Heart left ventricle (tissue), 16 donors: ENCODE measurements at places on chromosomes 5 and 9.
A peak's percentile ranks its signal among the peaks of the same experiment; 100 is the strongest.

DNA sequence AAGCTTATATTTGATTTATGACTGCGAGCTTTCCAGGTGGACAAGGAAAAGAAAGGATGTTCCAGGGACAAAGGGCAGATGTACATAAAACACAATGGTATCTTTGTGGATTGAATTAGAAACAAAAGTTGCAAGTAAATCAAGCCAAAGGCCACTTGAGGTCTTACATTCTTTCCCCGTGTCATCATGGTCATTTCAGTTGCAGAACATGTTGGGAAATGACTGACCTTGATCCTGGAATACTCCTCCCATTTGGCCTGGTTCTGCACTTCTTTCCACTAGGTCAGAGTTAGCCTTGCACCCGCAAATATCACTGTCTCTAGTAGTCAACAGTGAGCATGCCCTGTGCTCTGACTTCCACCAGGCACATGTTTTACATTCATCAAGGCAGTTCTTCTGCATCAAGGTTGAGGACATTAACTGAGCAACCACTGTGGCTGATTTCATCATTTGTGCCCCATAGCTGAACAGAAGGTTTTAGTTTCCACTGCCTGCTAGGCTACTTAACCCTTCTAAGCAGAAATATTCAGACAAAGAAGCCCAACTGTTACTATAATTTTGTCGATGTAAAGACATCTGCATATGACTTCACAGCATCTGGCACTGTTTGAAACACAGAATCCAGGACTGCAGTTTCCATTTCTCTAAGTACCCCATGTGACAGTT lies 1161.7 kb upstream of the DMAC1 start:
- DNase-seq: no peak

DNA sequence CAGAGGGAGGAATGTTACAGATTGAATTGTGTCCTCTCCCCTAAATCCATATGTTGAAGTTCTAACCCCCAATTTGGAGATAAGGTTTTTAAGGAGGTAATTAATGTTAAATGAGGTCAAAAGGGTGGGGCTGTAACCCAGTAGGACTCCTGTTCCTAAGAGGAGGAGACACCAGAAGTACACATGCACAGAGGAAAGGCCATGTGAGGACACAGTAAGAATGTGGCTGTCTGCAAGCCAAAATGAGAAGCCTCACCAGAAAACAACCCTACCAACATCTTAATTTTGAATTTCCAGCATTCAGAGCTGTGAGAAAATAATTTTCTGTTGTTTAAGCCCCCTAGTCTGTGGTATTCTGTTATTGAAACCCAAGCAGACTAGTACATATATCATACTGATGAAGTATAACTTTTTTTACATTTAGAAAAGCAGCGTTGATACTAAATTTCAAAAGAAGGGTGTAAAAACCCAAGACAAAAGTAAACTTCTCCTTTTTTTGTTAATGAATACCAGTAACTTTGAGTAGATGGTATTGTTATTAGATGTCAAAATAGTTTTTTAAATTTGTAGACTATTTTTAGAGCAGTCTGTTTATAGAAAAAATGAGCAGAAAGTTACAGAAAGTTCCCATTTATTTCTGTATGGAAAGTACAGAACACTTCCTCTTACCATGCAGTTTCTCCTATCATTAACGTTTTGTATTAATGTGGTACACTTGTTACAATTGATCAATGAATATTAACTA lies 25.1 kb downstream of the RNF180 start:
- no peak for DNase-seq

DNA sequence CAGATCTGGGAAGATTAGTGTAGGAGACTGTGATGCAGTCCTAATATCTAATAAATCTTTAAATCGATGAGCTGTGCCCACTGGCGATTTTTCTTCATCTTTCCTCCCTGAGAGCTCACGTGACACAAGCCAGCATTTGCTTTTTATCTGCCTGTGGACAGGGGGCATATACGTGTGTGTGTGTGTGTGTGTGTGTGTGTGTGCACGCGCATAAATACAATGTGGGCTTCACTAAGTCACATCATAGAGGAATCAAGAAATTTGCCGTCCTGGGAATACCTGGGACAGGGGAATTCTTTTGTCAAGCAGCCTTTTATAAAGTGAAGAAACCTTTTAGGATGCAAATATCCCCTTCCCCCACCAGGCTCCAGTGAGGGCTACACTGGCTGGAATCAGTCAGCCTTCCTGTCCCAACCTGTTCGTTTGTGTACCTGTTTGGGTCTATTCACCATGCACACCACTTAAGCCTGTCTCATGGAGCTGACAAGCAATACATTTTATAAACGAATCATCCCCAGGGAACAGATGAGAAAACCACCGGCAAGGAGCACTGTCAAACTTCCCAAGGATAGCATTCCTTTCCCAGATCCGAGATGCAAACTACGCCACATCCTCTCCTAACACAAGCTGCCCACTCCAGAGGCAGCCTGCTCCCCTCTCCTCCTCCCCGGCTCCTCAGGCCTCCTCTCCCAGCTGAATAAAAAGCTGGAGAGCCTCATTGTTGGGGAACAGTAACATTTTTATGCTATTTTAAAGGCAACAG lies 2.7 kb downstream of the EPB41L4B start:
- DNase-seq: no peak

DNA sequence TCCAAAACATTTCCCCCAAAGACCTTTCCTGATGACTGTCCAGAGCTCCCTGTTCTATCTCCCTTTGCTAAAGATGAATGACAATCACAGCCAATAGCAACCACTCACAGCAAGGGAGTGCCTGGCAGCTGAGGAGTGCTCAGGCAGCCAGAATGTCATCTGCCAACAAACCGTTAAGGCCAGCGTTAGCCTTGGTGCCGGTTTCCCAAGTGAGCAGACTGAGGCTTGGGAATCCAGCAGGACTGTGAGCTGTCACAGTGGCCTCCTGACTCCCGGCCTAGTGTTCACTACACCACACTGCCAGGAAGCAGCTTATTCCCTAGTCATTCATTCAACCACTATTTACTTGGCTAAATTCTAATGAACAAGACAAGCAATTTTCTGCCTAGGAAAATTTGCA lies 24.7 kb downstream of the STK10 start:
- DNase-seq: peak; percentile 70

DNA sequence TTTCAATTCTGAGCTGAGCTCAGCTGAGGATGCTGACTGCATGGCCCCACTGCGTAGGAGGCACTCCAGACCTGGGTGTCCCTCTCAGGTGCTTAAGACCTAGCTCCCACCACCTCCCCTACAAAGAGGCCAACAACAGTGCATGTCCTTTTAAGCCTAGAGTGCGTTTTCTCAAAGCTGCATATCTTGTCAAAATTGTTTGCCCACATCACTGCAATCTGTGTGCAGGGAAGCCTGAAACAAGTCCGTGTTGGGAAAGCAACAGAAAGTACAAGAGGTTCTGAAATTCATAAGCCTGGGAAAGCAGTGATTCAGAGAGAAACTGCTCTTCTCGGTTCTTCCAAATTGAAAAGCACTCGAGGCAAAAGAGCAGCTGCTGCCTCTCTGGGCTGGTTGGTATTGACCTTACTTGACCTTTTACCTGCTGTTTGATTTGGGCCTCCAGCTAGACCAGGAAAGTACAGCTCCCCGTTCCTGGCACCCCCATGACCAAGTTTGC lies 238.4 kb downstream of the NR2F1-AS1 start:
- DNase-seq: no peak

GRCh38 chr5:28766565-28767158 lies 1728.3 kb upstream of the CDH9 start:
- no peak for DNase-seq
